LNCaP clone FGC (cell line): ENCODE measurements at places on chromosomes 2 and 18.

DNA sequence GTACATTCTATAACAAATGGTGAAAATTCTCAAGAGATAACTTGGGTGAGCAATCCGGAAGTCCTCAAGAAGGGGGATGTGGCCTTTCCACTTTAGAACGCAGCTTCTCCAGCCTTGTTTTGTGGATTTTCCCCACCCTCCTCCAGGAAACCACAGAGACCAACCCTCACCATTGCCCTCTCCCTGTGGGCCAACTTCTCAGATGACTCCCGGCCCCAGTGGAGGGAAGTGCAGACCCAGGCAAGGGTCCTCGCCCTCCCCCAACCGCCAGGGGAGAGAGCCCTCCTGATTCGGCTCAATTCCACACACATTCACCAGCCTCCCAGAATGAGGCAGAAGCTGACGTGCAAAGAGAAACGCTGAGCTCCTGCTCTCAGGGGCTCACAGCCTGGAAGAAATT is 277.2 kb downstream of the EIPR1 start:
- no peak for DNase-seq

DNA sequence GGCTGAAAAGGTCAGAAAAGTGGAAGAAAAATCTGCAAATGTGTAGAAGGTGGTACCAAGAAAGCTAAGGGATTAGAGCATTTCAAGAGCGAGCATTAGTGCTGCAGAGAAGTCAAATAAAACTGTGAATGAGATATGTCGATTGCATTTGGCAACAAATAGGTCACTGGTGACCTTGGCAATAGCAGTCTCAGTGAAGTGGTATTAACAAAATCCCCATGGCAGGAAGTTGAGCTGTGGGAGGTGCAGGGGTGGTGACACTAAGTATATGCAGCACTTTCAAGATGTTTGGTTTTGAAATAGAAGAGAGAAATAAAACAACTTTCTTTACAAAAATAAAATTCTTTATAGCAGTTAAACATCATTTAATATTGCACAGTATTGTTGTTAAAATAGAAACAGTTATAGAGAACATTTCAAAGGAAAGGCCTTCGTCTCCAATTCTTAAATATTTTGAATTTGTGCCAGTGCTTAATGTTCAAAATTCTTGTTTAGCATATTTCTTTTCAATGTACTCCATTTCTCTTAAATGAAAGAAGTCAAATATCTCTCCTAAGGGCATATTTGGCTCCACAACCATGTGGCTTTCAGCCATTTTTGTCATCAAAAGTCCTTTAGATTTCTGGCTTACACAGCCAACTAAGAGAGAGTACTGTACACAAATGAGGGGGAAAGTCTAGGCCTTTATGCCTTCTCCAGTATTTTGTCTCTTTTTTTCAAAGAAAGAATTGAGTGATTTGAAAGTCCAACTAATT is 443.0 kb upstream of the MMADHC start:
- no peak for DNase-seq

DNA sequence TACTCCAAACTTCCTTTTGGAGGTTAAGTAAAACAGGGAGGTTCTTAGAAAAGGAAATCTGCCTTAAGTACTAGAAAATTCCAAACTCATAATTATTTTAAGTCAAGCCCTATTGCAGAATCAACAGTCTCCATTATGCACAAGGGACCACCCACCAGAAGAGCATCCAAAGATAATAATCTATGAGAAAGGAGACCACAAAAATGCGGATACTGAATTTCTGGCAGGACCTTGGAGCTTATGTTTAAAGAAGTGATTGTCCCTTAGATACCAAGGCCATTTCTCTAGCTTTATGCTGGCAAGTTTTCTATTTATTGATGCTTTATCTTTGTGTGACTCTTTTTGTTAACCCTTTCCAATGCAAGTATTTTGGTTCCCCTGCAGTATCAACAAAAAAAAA is 404.0 kb upstream of the MMADHC start:
- DNase-seq: peak; percentile 36

DNA sequence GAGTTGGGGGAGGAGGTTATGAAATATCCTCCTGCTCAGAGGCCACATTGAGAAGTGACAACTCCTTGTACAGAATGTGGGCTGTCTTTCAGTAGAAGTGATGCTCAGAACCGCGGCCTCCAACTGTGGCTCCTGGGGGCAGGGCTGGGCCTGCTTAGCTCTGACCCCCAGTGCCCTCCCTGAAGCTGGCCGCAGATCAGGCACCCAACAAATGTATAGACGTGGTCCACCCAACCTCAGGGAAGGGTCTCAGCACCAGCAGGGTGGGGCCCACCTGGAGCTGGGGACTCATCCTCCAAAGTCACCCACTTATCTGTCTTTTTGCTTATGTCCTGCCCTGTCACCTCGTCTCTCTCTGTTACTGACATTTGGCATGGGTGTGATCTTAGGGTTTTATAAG is 11.1 kb upstream of the BIN1 start:
- no peak for DNase-seq

DNA sequence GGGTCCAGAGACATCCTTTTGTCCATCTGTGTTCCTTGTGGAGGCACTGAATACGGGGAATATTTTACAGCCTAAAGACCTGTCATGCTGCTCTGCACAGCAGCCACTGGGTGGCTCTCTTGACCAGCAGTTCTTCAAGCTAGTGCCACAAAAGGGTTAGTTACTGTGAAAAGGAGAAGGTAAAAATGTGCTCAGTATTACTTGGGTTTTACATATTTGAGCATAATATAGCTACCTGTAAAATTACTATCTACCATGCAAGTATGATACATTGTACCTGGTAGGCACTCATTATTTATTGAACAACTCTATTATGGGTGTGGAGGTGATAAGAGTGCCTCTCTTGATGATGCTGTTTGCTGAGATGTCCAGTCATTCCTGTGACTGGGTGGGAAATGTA is 23.6 kb downstream of the FZD5 start:
- peak; percentile 49 for DNase-seq

DNA sequence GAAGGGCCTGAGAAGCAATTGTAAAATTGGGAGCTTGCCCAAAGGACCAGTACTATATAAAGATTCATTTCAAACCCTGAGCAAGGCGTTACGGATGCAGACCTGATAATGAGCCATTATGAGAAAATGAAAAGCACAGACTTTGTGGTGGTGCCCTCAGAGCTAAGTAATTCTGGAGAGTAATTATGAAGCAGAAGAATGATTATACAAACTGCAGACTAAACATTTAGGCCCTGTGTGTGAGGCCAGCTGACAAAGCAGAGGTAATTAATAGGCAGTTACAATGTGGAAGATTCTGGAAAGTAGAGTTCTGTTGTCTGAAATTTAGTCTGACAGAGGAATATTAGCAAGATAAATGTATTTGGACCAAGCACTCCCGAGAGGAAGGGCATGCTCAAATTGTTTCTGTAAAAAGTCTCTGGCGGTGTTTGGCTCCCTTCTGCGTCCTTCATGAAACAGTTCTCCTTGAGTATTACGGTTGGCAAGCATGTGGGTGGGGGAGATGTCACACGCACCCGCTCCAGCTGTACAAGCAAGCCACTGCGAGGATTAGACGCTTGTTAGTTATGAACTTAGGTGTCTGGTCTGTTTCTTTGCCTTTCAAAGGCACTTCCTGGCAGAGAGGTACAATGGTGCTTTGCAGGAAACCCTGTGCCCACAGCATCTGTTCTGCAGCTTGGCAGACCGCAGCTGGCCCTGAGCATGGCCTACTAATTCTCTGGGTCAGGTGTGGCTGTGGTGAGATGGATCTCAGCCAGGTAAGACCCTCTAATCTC is 45.5 kb downstream of the CDC42EP3 start:
- DNase-seq: no peak
